ENCODE measurements at places on chromosomes 16 and 17.
A peak's percentile ranks its signal among the peaks of the same experiment; 100 is the strongest.

DNA sequence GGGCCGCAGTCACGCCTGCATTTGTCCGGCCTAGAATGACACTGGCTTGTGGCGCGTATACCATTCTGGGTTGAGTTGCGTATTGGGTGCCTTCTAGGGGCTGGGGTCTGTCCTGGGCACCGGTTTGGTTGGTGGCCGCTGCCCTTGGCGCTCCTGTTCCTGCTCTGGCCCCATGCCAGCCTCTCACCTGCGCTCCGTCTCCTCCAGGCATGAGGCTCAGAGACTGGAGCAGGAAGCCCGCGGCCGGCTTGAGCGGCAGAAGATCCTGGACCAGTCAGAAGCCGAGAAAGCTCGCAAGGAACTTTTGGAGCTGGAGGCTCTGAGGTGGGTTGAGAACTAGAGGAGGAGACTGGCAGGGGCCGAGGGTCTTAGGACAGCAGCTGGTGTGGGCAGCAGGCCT lies 17.4 kb downstream of the CDIPT start:
- DNase-seq: no peak

DNA sequence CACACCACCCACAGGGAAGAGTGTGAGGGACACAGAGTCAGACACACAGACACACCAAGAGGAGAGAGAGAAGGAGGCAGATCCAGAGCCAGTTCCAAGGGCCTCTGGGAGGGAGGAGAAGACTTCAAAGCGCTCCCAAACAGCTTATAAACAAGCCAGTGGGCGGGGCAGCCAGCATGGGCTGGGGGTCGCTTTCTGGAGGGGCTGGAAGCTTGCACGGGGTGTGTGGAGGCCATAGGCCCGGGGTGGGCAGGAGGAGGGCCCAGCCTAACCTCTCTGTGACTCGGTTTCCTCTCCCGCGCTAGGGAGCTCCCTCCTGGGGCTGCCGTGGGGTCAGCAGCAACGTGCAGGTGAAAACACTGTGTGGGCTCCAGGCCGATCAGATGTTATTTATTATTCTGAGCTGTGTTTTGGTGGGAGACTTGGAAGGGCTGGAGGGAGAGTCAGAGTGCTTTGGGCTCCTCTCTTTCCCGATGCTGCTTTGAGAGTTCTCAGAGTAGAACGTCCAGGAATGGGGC lies 2.5 kb upstream of the WFIKKN2 start:
- DNase-seq: peak; percentile 60

DNA sequence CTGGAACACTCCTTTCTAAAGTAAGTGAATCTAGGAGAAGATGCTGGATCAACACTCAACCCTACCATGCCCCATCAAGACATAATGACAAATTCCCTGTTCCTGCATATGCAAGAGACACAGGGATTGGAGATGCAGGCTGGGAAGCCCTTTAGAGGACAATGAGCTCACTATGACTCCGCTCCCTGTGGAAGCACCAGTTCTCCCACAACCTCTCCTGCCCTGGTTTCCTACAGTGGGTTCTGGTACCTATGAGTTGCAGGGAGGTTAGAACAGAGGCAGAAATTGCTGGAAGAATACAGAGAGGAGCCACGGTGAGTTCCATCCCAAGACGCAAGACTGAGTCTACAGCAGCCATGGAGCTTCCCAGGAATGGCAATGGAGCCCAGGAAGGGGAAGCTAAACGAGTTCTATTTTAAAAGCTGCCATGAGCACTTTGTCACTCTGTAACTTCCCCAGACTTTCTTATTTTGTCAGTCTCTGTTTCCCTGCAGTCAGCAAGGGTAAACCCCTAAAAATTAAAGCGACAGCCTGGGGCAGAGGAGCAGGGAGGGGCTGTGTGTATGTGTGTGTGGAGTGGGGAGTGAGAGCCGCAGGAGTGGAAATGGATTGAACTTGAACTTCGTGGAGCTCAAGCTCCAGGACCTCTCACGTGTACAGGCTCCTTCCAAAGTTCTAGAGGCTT lies 42.3 kb upstream of the PIK3R6 start:
- no peak for DNase-seq

GRCh38 chr16:19419698-19420075 lies 2.0 kb downstream of the TMC5 start:
- DNase-seq: no peak

DNA sequence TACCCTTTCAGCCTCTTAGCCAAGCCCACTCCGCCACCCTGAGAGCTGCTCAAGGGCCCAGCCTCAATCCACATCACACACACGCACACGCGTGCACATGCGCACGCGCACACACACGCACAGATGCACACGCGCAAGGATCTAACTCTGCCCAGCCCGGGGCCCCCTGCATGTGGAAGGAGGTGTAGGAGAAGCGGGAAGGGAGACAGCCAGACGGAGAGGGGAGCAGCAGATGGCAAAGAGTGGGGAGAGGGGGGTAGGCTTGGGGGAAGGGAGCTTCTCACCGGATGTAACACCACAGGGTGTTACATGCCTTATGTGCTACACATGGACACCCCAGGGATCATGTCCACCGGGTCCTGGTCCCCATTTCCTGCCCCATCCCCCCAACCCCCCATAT lies 15.3 kb downstream of the DLG4 start:
- no peak for DNase-seq

Measured in coronary artery (tissue), 2 donors.